ENCODE measurements at places on chromosomes 2 and 18.

- no peak for DNase-seq
These were observed 115.8 kb downstream of the SS18 start for GRCh38 chr18:25974630-25975077.

GRCh38 chr2:37464067-37464466 is 119.6 kb downstream of the QPCT start:
- no peak for DNase-seq

DNA sequence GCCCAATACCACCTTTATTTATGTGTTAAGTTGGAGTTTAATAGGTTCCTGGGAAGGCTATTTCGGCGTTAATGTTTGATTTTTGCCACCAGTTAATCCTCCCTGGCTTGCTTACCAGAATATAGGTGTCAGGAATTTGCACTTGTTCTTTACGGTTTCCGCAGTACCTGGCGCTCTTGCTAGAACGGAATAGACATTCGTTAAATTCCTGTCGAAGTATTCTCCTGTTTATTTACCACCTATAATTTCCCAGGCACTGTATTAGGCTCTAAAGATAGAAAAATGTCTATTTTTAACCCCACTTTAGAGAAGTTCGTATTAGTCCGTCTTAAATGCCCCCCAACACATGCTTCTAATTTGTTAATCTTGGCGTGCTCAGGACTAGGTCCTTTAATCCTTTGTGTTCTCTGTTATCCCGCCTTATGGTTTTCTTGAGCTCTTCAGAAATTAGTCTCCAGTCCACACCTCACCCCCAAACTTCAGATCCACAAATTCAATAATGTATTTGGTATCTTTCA is 575 bp downstream of the CCDC150 start:
- no peak for DNase-seq

DNA sequence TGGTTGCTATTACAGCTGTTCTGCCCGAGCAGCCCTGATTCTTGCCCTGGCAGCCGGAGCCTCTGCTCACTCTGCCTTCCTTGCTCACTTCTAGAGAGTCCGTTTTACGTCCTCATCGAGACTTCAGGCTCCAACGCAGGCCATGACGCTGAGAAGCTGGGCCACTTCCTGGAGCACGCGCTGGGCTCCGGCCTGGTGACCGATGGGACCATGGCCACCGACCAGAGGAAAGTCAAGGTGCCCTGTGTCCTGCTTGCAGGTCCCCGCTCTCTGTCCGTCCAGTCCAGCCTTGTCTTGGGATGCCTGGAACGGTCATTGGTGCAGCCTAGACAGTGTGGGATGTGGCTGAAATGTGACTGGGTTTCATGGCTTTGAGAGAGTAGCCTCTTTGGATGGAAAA is 16.7 kb downstream of the D2HGDH start:
- no peak for DNase-seq

GRCh38 chr2:200471324-200471848 is 38.5 kb downstream of the KCTD18 start:
- DNase-seq, result no peak

- DNase-seq, result no peak
These were observed 14.6 kb downstream of the FARSB start for GRCh38 chr2:222641336-222641735.

DNA sequence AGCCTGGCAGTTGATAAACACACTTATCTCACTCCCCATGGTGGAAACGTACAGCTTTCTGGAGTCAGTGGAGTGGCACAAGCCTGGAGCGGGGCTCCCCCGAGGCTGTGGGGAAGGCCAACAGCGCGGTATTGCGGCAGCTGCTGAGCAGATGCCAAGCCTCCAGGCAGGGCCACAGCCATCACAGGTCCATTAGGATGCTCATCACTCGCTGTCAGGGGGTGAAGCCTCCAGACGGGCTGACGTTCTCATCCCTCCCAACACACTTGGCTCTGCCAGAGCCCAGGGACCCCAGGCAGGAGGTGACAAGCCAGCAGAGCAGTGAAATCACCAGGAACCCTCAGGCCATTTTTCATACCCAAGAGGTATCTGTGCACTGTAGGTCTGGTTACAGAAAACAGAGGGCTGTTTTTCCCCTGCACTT is 529.2 kb upstream of the KLHL29 start:
- DNase-seq, result no peak

- no peak for DNase-seq
These were observed 372.8 kb downstream of the TMX3 start for GRCh38 chr18:68342039-68342659.

DNA sequence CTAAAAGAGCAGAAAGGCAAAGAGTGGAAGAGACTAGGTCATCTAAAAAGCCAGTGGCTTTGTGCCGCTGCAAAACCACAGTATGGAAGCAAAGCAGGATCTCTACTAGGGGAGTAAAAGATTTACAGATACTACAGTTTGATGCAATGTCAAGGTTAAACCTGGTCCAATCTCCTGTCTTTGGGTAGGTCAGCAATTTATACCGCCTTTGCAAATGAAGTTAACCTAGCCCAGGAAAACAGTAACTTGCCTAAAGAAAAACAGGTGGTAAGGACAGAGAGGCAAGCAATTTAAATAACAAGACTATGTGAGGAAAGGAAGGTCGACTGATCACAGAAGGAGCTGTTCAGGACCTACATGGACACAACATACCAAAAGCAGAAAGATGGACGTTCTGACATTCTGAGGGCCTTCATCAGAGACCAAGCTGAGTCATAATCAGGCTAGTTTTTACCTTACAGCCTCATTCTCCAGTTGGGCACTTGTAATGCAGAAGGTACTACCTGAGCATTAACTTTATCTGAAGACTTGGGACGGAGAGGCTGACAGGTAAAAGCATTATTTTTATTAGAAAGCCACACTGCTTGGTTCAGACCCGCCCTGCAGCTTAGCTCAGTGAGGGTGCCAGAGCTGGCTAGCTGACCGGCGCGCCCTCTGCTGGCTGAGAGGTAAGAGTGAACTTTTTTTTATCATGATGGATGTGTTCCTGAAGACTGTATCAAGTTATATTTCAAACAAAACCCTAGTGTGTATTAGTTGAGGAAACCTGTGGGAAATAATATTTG is 15.9 kb downstream of the CDKL4 start:
- DNase-seq, result peak; percentile 10

- no peak for DNase-seq
These were observed 382.2 kb upstream of the HNRNPA3 start for GRCh38 chr2:176830362-176830761.

DNA sequence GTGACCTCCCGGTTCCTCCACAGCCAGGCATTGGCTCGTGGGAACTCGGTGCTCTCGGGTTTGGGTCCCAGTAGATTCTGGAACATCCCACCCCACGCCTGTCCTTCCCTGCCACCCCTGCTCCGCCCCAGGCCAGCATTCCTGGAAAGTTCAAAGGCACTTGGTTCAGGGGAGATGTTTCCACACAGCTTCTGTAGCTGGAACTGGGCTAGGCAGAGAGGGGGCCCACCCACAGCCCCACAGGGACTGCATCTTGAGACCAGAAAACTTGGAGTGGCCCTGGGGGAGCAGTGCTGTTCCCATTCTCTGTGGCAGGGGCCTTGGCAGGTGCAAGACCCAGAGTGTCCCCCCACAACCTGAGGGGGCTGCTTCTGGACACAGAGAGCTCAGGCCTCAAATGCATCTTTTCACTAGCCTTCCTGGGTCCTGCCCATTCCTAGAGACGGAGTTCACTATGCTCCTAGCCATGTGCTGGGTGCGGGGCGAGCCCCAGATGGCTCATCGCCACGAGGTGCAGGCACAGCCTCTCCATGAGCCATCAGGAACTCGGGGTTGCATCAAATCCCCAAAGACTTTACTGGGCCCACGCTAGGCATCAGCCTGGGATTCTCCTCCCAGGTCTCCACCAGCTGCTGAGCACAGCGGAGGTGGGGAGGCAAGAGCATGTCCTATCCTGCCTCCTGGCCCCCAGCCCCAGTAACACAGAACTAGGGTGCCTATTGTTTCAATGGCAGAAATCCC is 68.7 kb downstream of the ZFP36L2 start:
- no peak for DNase-seq

DNA sequence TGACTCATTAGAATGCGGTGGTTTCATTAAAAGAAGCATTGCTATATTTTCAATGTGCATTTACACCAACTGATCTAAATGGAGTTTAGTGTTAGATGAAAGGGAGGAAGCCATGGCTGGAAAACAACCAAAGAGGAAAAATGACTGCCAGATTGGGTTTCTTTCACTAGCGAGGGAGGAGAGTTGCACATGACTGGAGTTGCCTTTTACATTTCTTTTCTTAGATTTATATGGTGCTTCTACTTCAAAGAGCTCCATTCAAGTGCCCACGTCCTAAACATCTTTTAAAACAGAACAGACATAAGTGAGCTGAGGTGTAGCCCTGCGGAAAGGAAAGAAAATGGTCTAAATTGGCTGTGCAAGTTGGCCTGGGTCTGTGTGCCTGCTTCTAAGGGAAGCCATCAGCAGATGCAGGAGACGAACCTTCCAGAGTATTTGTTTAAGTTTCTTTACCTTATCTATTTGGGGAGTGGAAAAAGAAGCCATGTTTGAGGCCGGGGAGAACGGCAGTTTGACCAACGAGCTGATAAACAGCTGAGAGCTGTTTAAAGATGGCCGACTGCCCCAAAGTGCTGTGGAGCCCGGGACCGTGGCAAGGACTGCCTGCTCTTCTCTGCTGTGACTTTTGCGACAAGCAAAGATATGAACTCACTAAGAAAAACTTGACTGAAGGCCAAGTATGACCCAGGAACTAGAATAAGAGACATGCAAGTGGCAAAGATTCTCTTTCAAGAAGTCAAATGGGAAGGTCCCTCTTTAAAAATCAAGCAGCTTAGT is 327.0 kb downstream of the ZNF516 start:
- DNase-seq, result no peak

DNA sequence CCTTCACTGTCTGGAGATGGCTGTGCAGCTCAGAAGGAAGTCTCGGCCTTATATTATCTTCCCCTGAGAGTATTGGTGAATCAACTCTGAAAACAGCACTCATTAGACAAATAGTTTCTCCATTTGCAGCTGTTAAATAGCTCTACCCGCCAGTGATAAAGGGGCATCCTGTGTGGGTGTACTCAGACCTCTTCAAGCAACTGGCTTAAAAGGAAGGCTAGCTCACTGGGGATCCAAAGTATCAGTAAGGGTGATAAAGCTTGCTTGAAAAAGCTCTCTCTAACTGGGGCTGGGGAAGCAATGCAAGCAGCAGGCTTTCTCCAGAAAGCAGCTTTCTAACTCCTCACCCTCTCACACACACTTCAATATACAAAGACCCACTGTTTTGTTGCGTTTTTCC is 64.9 kb upstream of the PSMD14 start:
- DNase-seq, result no peak

DNA sequence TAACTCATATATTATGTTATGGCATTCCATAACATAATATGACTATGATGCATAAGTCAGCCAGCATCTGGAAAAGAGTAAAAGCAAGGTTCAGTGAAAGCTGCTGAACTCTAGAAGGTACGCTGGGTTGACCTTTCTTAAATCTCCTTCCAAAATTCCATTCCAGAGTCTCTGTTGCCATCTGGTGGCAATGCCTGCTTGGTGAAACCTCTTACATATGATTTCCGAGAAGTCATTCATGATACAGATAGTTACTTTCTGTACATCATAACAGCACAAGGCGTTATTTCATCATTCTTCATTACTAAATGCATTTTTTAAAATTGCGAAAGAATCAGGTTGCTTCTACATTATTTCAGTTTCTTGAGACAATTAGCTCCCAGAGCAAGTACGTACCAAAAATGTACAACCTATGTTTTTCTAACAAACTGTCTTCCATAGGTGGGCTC is 7.0 kb upstream of the EPG5 start:
- DNase-seq, result peak; percentile 80

GRCh38 chr2:11874861-11875260 is 128.4 kb downstream of the LPIN1 start:
- DNase-seq, result no peak

DNA sequence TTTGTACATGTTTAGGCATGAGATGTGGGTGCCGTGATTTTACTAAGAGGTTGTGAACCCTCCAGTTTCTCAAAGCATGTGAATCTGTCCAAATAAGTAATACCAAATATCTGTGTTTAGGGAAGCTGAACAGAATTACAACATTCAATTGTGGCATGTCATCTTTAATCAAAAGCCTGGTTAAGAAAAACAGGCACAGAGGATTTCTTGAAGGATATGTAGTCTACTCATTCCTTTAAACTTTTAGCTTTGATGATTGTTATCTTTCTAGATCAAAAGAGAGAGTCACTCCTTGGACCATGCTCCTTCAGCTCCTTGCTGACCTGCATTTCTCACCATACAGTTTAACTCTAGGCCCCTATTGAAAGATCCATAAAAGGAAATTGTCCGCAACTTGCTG is 296.8 kb downstream of the STK39 start:
- DNase-seq, result no peak

DNA sequence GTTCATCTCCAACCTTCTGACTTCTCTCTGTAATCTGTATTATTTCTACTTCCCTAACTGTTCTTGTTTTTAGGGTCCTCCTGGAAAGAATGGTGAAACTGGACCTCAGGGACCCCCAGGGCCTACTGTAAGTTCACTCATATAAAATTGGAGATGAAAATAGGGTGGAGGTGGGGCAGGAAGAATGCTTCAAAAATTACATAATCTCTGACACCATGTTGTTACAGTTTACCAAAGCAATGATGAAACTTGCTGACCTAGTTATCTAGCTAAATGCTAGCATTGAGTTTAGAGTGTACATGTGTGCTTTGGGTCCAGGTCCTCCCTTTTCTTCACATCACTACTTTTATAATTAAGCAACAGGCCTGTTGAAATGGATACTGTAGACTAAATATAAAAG is 23.1 kb downstream of the COL3A1 start:
- DNase-seq, result no peak

GRCh38 chr2:102051692-102052277 is 60.0 kb downstream of the IL1R2 start:
- no peak for DNase-seq

- no peak for DNase-seq
These were observed 44.6 kb downstream of the ITGB1BP1 start for GRCh38 chr2:9378433-9379390.

DNA sequence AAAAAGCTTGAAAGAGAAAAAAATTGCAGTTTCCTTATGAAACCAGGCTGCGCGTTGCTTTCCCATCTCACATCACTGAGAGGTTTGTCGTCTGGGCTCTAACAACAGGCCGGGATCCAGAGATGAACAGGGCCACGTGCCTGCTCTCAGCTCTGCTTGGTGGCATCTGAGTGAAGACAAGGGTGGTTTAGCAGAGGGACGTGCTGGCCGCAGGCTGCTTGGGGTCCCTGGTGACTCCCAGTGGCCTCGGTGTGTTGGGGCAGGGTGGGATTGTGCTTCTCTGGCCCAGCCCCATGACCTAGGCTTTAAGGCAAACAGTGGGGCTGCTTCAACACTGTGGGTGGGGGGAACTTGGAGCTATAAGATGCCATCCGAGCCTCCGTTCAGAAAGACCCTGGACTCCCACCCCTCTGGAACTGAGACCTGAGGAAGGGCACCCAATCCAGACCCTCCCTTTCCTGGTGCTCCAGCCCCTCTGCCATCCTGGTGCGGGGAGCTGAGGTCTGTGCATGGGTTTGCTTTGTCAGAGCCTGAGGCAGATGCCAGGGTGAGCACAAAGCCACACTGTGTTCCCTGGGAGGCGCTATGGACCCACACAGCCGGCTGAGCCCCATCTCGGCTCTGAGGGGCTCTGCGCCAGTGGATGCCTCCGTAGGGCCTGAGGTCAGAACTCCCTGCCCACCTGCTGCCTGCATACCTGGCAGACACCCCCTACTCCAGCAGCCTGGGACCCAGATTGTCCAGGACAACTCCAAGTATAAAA is 18.4 kb upstream of the HPCAL1 start:
- no peak for DNase-seq

All from fibroblast of skin of left biceps (primary cell).